ENCODE measurements at places on chromosomes 4 and X.

- DNase-seq = peak; percentile 75
These were observed 98.8 kb upstream of the NDP start for GRCh38 chrX:44071847-44072551.

DNA sequence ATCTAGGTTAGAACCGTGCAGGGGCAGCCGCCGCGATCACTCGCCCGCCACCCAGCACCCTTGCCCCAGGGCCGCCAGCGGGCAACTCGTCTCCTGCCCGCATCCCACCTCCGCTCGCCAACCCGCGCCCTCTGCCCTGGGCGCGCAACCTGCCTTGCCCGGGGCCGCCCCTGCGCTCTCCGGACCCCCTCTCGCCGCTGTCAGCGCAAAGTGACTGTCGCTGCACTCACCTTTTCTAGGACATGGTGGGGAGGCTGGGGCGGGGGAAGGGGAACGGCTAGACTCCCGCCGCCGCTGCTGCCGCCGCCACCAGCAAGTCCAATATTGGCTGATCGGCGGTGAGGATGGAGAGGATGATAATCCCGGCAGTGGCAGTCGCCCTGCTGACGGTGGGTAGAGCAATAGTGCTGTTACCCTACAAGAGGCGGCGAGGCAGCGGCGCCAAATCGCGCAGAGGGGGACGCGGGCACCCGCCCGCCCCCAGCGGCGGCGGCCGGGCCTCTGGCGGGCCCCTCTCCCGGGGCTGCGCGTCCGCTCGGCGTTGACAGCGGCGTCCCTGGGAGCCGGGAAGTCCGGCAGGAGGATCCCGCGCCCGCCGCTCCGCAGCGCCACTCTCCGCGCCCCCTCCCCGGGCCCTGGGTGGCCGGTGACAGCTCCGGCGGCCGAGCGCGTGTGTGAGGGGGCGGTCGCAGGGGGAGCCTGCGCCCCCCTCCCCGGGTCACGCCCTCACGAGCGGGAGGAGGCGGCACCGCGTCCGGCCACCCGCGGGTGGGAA is 2.3 kb upstream of the NR3C2 start:
- DNase-seq = peak; percentile 25

GRCh38 chrX:67317725-67318124 is 226.1 kb upstream of the AR start:
- DNase-seq = no peak

DNA sequence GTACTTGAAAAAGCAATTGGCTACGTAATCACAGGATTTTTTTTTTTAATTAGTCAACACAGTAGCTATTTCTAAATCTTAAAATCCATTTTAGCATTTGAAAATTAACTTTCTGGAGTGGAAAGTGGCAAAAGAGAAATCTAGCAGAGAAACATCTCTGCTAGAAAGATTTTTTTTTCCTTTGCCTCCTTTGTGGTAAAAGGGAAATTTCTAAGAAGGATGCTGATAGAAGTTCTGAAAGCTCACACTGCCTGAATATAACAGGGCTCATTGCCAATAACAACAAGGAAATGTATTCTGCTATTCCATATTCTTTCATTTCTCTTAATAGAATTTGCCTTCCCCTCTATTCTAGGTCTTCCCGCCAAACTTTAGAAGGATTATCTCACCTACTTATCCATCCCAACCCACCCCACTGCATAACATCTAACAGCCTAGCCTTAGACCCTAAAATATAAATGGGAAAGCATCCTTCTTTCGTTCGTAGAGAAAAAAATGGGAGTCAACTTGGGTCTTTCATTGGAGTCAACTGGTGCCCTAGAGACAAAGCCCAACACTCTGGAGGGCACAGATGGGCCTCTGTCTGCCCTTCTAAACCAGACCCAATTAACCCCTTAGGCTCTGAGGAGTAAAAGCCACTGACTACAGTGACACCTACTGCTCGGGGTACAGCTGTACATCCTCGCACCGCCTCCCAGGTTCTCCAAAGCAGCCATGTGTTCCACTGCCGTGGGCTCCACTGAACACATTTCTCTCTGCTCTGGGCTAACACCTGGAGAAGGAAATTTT is 103.9 kb downstream of the MAML3 start:
- DNase-seq = no peak

DNA sequence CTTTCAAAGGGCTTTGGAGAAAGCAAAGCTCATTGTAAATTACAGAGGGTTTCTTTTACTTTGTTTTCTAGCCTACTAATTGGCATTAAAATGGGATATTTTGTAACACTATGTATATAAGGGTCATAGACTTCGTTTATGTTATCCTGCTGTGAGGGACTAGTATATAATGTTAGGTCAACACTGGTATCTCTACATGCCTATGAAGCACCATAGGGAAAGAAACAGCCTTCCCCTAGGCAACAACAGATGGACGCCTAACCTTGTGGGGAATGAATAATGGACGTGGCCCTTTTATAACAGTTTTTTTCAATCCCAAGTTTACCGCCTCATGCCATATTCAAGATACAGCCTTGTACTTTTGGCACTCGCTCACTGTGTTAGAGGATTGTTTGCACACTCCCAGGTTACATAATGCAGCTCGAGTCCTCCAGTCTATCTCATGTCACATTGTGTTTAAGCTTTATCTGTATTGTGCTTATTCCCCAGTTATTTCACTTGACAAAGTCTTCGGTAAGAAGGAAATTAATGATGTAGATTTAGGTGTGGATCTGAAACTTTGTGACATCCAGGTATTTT is 711.0 kb downstream of the RPA4 start:
- DNase-seq = no peak

- DNase-seq = no peak
These were observed 127.7 kb downstream of the COL4A6 start for GRCh38 chrX:108310506-108310905.

- DNase-seq = no peak
These were observed 30.2 kb downstream of the SMIM14 start for GRCh38 chr4:39608451-39608850.

GRCh38 chr4:91984466-91984865 is 319.3 kb upstream of the GRID2 start:
- DNase-seq = no peak

DNA sequence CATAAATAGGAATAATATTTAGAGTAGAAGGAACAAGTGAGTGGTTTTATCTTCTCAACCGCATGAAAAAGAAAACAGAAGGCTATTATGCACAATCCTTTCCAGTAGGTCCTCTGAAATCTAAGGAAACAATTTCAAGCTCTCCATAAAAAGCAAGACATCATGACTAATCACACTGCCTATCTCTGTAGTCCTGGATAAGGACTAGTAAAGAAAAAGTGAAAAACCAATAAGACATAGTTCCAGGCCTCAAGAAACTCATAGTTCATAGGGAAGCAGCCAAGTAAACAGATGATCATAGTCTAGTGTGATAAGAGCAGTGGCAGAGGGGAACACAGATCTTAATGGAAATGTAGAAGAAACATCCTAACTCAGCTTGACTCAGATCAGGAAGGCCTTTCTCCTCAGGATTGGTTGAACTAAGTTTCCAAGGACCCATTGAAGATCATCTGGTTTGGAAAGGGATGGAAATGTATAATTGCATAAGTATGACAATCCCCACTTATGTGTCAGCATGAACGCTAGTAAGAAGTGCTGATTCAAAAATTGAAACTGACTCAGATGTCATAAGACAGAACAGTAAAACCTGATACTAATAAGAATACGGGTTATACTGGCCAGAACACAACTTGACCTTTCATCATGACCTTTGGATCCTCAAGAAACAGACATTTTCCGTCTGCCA is 155.3 kb downstream of the GRIA3 start:
- DNase-seq = no peak

DNA sequence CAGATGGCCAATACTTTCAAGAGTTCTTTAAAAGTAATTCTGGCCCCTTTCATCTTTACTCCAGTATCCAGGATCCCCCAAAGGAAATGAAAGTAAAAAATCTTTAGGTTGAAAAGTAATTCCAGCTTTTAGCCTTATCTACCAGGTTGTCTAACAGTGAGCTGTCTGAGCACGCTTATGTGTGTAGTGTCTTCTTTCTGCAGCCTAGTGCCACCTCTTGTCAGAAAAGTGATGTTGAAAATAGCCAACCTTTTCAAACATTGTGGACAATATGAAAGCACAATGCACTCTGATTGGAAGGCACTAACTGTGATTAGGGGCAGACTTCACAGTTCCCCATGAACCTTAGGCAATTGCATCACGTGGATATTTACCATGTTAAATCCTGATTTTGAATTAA is 92.1 kb downstream of the RELL1 start:
- DNase-seq = no peak

DNA sequence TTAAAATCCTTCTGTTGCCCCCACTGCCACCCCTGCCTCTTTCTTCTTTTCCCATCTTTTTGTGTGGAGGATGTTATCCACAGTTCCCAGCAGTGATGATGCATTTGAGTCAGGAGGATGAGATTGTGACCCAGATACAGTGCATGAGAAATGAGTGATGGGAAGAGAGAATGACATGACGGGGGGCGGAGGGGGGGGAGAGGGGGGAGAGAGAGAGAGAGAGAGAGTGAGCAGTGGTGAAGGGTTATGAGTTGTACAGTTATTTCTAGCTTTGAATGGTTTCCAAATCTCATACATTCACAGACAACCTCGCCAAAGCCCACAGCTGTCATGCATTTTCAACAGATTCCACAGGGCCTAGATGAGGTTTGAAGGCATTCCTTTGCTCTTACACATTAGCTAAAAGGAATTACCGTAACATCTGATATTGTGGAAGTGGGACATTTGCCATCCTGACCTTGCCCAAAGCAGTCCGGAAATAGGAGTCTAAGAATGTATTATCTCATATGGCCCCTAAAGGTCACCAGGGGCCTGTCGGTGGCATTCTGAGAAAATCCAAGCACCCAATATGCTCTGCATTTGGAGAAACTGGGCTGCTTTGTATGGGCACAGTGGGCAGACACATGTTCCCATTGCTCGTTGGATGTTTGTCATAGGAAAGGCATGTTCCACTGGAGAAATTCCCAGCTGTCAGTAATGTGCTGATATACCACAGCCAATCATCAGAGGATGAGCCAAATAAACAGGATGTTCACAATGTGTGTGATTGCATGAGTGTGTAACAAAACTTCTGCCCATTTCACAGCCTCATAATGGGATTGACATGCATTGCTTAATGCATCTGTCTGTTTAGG is 435.8 kb downstream of the SPRY1 start:
- DNase-seq = peak; percentile 80

DNA sequence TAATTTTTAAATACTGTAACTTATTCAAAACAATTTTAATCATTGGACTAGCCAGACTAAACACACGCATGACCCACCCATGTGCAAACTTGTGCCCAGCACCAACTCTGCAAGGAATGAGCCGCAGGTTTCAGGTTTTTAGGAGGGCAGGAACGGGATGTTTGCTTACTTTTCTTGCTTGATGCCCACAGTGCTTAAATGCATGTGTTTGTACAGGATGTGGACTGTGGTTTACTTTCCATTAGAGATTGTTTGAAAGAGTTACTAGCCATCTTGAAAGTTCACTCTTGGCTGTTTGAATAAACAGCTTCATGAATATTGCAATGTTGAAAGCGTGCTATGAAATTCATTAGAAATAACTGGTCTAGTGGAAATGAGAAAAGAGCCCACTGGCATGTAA is 83.3 kb downstream of the STK32B start:
- DNase-seq = no peak

- DNase-seq = no peak
These were observed 1.1 kb downstream of the CXCL1 start for GRCh38 chr4:73870260-73870659.

DNA sequence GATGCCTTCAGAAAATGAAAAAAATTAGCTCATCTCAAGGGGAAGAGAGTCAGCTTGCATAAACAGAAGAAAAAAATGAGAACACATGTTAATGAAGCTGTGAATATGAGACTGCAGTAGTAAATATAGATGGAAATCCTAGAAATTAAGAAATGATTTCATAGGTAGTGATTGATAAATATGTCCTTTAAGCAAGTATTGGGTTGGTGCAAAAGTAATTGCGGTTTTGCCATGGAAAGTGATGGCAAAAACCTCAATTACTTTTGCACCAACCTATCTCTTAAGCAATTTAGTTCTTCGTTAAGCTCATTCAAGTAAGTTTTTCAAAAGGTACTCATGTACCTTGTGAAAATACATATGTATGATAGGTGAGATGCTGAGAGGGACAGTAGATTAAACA is 400.9 kb downstream of the SH2D1A start:
- DNase-seq = no peak

DNA sequence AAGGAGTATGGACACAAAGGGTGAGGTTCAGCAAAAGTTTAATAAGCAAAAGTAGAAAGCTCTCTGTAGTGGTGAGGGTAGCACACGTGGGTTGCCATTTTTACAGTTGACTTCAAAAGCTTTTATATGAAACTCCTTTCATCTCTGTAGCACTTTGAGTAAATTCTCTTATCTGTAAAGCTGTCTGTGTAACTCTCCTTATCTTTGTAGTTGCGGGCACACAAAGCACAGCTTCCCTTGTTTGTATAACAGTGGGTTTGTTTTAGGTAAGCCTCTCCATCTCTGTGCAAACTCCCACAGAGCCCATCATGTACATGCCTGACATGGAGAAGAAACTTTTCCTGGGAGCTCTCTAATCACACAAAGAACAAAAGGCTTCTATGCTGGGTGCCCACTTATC is 325.9 kb upstream of the PABPC5 start:
- no peak for DNase-seq

GRCh38 chrX:30812326-30812725 is 76.7 kb downstream of the TAB3 start:
- DNase-seq = no peak

GRCh38 chr4:184442314-184442635 is 32.1 kb downstream of the IRF2 start:
- no peak for DNase-seq

DNA sequence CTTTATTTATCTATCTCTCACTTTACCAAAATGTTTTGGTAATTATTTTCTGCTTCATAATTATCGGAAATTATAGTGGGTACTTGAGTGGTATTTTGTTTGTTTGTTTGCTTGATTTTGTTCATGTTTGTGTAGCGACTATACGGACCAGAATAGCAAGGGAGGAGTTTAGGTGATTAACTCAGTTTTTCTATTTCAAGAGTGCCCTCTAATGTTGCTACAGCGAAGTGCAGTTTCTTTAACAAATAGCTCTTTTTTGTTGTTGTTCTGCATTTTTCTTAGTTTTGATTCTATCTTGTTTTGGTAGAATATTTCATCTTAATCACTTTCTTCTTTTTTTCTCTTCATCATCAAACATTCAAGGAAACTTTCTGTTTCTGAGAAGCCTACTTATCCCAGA is 40.8 kb upstream of the QRFPR start:
- DNase-seq = peak; percentile 14

GRCh38 chr4:25863347-25863784 is 578 bp upstream of the SEL1L3 start:
- DNase-seq = no peak

GRCh38 chr4:5753766-5754528 is 42.9 kb downstream of the EVC start:
- DNase-seq = peak; percentile 47

DNA sequence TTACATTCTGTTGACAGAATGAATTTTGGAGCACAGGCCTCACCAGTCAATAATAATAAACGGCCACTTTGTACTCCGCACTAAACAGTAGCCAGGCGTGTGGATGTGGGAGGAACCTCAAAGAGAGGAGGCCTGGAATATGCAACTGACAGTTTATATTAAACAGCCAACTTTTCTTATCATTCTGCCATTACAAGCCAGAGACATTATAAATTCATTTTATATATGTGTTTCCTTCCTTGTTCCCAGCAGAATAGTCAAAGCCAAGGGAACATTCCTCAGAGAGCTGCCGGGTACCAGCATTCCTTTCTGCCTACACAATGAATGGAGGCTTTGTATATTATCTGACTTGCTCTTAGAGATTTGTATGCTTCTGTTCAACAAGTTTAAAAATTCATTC is 436.5 kb upstream of the FTHL17 start:
- peak; percentile 5 for DNase-seq

- DNase-seq = no peak
These were observed 321.2 kb downstream of the CAMK2D start for GRCh38 chr4:113440371-113440770.

Measured in urothelium cell line (cell line).